NCI-H1930 (cell line): ENCODE measurements at places on chromosomes 6 and 20.

GRCh38 chr6:305371-306206 lies 13.3 kb downstream of the DUSP22 start:
- DNase-seq: no peak

- no peak for DNase-seq
These were observed 56.1 kb downstream of the PHACTR3 start for GRCh38 chr20:59660471-59660870.

GRCh38 chr20:61514396-61514795 lies 262.3 kb downstream of the CDH4 start:
- no peak for DNase-seq

DNA sequence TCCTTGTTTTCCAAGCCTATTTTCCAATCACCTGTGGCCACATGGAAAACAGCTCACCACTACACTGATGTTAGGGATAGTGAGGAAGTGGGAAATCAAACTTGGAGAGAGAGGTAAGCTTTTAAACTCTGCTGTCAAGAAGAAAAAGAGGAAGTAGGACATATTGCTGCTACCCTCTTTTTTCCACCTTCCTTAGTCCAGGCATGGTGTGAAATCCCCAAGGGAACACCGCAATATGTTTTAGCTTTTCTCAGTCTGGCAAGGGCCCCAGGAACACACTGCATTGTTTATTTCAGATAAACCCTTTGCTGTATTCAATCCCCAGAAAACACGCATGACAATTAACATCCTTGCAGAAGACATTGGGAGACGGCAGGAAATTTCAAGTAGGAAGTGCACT lies 61.3 kb downstream of the HS3ST5 start:
- DNase-seq: no peak

DNA sequence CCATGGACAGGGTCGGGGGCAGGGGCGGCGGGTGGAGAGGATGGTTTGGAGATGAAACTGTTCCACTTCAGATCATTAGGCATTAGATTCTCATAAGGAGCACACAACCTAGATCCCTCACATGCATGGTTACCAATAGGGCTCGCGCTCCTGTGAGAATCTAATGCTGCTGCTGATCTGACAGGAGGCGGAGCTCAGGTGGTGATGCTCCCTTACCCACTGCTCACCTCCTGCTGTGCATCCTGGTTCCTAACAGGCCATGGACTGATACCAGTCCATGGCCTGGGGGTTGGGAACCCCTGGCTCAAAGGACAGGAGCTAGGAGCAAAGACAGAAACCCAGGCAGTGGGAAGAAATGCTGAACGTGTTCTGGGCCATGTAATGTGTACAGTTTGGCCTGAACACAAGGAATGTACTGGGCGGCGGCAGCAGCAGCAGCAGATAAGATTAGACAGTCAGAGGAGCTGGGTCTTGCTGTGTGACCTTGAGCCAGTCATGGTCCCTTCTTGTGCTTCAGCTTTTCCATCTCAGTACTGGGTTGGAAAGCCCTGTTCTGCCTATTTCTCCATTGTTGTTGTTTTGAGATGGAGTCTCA lies 4.7 kb upstream of the SPAG4 start:
- no peak for DNase-seq

DNA sequence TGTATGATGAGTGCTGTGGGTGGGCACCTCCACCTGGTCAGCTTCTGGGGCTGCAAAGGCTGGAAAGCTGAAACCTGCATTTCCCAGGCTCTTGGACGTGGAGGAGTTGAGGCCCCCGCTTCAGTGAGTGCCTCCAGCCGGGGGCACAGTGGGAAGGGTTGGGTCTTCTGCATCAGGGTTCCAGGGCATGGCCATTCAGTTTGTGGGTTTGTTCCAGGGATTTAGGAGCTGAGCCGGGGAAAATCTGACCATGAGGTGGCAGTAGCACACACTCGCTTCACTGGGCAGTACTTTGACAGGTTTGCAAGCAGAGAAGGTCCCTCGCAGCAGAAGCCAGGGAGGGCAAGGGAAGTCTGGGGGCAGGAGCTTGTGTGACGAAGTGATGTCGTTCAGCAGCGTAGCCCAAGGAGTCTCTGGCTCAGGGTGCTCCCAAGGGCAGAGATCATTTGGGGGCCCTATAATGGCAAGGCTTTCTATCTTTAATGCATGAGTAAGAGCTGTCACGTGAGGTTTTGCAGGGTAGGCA lies 69.5 kb upstream of the SULF2 start:
- DNase-seq: no peak

DNA sequence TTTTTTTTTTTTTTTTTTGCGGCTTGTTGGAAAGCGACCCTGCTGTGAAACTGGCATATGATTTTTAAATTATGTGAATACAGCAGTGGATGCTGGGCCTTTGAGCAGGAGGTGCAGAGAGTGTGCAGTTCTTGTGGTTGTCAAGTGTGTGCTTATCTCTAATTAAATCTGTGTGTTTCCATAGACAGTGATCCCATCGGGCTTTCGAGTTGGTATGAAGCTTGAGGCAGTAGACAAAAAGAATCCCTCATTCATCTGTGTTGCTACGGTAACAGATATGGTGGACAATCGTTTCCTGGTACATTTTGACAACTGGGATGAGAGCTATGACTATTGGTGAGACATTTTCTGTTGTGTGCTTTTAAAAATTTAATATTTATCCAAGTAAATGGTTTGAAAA lies 52.4 kb downstream of the L3MBTL3 start:
- DNase-seq: peak; percentile 15
